ENCODE measurements at places on chromosomes 6 and 20.

DNA sequence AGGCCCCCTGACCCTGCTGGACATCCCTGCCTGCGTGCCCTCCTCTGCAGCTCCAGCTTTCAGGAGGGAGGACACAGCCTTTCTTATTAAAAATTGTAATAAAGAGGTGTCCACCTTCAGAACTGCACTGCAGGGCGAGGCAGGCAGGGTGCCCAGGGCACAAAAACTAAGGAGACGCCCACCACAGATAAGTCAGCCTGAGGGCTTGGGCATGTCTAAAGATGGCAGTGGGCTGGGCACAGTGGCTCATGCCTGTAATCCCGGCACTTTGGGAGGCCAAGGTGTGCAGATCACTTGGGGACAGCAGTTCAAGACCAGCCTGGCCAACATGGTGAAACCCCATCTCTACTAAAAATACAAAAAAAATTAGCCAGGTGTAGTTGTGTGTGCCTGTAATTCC, 7.0 kb upstream of the C20orf144 start:
- DNase-seq, result no peak

DNA sequence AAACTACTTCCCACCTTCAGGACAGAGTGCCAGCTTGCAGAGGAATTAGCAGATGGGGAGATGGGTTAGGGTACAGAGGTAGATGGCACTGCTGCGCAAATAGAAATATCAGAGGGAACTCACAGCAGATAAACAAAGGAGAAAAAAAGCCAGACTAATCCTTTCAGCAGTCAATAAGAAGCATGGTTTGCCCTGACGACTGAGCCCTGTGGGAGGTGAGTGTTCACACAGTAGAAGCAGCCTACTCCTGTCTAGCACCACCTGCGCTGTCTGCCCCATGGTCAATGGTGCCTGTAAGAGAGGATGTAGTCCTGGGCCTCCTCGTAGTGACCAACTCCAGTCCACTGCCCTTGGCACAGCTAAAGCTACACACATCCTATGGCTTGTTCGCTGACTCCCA, 174.1 kb downstream of the IBTK start:
- DNase-seq, result no peak

GRCh38 chr20:13147971-13148370, 73.1 kb upstream of the ISM1 start:
- DNase-seq, result no peak

DNA sequence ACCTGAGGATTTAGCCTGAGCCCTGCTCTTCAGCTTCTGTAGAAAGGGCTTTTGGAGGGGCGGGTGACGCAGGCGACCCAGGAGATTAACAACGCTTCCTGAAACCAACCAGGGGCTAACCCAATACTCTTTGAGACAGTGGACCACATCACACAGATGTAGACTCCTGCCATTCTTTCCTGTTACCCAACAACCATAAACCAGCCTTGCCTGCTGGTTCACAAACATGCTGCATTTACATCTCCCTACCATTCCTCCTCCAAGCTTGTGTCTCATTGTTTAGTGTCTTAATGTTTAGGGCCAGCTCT, 28.3 kb downstream of the PPP1R16B start:
- no peak for DNase-seq

DNA sequence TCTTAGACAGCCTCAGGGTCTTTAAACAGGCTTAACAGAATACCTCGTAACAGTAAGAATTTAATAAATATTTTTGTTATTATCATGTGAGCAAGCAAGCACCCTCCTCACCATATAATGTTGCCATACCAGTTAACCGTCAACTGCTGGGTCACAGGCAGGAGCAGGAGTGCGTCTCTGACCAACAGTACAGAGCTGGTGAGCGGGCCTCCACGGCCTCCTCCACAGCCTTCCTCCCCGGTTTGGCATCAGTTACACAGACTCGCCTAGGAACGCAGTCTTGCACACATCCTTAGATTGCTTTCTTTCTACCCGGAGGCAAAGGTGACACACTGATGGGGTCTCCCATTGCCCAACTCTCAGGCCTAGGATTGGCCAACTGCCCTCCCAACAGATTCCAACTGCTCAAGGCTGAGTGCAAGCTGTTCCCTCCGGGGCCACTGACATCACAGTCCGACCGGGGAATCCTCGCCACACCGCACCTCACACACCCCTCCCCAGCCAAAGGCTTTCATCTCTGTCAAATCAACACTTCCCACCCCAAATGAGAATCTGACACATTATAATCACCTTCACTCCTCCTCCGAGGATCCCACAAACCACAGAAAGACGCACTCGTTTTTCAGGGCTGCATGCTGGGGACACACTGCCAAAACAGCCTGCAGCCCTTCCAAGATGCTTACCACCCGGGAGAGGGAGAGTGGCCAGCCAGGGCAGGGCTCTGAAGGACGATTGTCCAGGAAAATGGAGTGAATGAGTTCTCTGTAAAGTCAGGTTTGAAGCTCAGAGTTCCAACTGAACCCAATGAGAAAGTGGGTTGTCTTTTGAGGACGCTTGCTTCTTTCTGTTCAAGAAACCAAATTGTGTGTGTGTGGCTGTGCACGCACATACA, 63.2 kb downstream of the PDE10A start:
- no peak for DNase-seq

DNA sequence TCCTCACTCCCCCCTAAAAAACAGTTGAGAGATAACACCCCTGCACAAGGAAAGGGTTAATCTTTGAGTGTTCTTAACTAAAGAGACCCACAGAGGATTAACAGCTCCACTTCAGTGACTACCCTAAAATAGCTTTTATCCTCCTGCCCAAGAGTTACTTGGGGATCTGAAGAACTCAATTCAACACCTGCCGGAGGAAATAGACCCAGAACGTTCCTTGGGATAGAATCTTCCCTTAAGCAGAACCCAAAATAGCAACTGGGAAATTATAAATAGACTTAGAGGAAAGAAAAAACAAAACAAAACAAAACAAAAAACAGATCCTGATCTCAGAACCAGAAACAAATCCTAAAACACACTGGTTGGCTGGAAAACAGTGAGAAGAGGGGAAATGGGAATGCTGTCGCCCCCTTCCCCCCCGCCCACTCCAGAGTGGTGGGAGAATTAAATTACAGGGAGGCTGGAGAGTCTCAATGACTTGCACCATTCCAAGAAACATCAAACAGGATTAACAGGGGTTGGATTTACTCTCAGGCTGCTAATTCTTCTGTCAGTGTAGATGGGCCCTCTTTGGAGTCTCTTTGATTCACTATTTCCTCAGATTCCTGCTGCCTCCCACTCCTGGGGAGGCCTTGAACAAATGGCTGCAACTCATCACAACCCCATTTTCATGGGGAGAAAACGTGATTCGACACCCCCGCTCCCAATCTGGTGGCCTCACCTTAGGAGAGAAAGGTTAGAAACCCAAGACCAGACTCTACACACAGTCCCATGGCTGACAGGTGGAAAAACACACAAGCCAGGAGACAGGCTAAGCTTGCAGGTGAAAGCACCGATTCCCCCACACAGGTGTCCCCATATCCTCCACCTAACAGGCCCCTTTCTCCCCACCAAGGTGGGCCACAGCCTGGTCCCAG, 1.4 kb downstream of the PLAGL2 start:
- DNase-seq, result no peak

- no peak for DNase-seq
Measured at GRCh38 chr6:117072781-117073180, 192.6 kb upstream of the VGLL2 start.

DNA sequence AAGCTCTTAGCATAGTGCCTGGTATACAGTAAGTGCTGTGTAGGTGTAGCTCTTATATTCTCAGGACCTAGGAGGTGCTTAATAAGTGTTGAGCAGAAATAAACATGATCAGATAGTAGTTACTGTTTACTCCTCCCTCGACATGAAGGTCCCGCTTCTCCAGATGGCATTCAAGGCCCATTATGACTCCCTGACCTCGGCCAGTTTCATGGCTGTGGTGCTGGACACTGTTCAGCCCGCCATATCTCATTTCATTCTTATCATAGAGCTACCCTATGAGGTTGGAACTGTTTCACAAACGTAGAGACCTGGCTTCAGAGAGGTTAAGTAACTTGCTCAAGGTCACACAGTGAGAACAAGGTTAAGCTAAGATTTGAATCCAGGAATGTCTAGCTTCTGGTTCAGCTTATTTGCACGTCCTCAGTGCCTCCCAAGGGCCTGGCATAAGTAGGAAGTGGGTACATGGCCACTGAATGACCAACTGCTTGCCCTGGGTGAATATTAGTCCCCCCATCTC, 39.0 kb downstream of the CD40 start:
- no peak for DNase-seq

GRCh38 chr20:47217482-47218446, 138.7 kb downstream of the ZMYND8 start:
- no peak for DNase-seq

DNA sequence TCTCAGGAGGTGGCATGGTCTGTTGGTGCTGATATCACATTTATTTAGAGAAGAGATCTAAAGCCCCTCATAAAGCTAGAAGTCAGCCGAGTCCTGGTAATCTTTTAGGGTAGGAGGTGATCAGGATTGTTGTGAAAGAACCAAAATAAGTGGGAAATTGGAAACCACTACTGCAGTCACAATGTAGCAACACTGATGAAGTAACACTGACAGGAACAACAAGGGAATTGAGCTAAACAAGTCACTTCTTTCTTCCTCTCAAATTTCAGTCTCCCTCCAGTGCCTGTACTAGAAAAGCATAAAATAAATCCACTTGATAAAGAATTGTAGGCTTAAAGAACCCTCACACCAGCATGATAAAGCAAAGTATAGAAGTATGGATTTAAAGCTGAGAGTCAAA, 1509.0 kb downstream of the GRIK2 start:
- DNase-seq, result no peak

GRCh38 chr6:167570460-167571400, 245.8 kb downstream of the TTLL2 start:
- no peak for DNase-seq

DNA sequence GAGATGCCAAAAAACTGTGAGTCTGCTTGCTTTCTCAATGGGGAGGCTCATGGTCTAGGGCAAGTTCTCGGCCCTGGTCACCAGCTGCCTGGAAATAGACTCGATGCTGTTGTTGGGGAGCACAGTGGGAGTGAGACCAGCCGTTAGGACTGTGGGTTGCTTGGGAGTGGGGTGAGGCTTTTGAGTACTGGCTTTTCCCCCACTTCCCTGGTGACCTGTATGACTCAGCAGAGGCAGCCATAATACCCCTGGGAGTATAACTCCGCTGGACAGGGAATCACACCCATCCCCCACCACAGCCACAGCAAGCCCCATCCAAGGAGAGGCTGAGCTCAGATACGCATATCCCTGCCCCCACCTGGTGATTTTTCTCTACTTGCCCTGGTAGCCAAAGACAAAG, 48.9 kb upstream of the OGFRL1 start:
- no peak for DNase-seq

GRCh38 chr20:57847104-57847503, 137.3 kb upstream of the PMEPA1 start:
- DNase-seq, result no peak

- no peak for DNase-seq
Measured at GRCh38 chr20:49671433-49671832, 42.2 kb downstream of the B4GALT5 start.

DNA sequence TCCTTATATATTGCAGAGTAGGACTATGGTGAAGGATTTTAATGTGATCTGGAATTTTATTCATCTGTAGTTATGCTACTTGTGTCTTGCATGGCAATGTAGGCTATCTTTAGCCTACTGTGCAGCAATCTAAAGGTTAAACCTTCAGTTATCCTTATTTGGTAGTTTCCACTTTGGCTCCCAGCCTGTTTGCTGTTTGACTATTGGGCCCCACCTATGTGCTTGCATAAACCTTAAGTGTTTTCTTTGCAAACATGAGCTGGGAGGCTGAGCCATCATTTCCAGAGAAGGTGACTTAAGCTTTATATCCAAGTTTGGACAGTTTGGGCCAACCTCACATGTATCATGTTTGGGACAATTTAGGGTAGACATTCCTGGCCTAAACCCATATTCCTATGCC, 537.5 kb downstream of the BTBD3 start:
- no peak for DNase-seq

GRCh38 chr6:112665114-112665513, 318.0 kb downstream of the RFPL4B start:
- no peak for DNase-seq

DNA sequence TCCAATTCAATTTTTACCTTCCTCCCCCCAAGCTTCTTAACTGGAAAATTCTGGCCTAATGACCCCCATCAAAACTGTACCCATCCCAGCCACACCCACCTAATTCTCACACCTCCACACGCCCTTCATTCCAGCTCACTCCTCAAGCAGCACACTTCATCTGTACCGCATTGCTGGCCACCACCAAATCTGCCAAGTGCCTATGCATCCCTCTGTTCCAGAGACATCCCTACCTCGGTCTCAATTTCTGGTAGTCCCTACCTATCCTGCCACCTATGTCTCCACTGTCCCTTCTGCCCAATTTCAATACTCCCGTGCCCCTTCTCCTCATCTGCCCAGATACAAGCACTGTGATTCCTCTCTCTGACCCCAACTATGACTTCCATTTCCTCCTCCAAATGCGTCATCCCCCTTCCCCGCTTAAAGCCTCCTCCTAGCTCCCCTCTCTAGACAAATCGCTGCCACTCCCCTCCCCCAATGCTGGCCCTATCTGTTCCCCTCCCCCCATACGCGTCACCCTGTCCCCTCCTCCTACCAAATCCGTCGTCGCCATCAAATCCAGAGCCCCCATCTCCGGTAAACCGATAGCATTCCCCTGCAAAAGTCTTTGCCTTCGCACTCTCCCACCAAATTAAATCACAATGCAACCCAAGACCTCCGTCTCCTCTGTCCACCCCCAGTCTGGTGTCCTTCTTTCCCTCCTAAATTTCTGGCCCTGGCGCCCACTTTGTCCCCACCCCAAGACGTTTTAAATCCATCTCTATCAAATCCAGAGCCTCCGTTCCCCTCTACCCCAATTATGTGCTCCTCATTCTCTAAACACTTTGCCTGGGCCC, 1.2 kb downstream of the MTCH1 start:
- DNase-seq, result no peak

DNA sequence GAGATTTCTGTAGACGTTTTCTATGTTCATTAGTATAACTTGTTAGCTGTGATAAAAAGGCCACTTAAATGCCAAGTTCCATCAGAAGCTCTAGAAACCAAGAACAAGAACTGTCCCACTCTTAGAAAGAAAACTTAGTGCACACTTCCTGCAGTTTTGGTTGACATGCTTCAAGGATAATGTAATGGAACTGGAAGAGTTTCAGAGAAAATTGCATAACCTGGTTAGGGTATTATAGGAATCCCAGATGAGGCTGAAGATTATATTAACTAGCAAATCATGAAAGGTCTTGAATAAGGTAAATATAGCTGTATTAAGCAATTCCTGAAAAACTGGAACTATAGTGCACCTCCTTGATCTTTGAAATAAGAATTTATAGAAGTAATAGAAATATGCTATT, 1.8 kb upstream of the PHACTR2 start:
- no peak for DNase-seq
